Tracheal epithelial cell (primary cell): ENCODE measurements at places on chromosomes 6 and 20. TPM values are rescaled to one million over a fixed set of nuclear protein-coding genes. Genes with fewer than 3 reads are reported as not detected.

The BPIFA1 gene
- not detected in 2 replicates for total RNA-seq

The TNXB gene
- total RNA-seq: 0.43 and 0.48 TPM in 2 replicates

The RBM24 gene
- under 0.01 and 0.96 TPM in 2 replicates for total RNA-seq

The NFATC2 gene
- total RNA-seq: under 0.01 and 0.24 TPM in 2 replicates

The VGLL2 gene
- not detected in 2 replicates for total RNA-seq

The PACSIN1 gene
- total RNA-seq: not detected in 2 replicates

The MOG gene
- total RNA-seq: not detected in 2 replicates

The TOP1 gene
- 26.6 and 28.2 TPM in 2 replicates for total RNA-seq

The PTCRA gene
- not detected in 2 replicates for total RNA-seq

The DUSP15 gene
- total RNA-seq: not detected in 2 replicates

The RSPO3 gene
- not detected in 2 replicates for total RNA-seq

The TFAP2B gene
- total RNA-seq: under 0.01 TPM in 1 of 2 replicates, not detected in the other

The GMPR gene
- total RNA-seq: 1.2 TPM in 1 of 2 replicates, not detected in the other

The GMNN gene
- 8.7 and 12.1 TPM in 2 replicates for total RNA-seq

The ARMH2 gene
- total RNA-seq: not detected in 2 replicates

The PLG gene
- not detected in 2 replicates for total RNA-seq

The FAM83C gene
- total RNA-seq: under 0.01 TPM in 2 replicates

The TMEM244 gene
- total RNA-seq: not detected in 2 replicates

The SLC22A2 gene
- 3.9 TPM in 1 of 2 replicates, not detected in the other for total RNA-seq

The ADGRF5 gene
- under 0.01 and 0.48 TPM in 2 replicates for total RNA-seq

The SUMO4 gene
- total RNA-seq: under 0.01 and 0.24 TPM in 2 replicates

The TCP11 gene
- total RNA-seq: not detected in 2 replicates

The VSX1 gene
- total RNA-seq: not detected in 2 replicates

The FABP7 gene
- total RNA-seq: not detected in 2 replicates

The NRSN1 gene
- total RNA-seq: not detected in 2 replicates

The PLA2G7 gene
- 0.72 TPM in 1 of 2 replicates, not detected in the other for total RNA-seq

The ADA gene
- 5.3 and 21.9 TPM in 2 replicates for total RNA-seq

The TP53RK gene
- 18.8 and 19.3 TPM in 2 replicates for total RNA-seq

The SNRNP48 gene
- 9.2 and 12.1 TPM in 2 replicates for total RNA-seq
